HuH-7.5 (cell line): ENCODE measurements at places on chromosomes 3 and 15.
A peak's percentile ranks its signal among the peaks of the same experiment; 100 is the strongest.

GRCh38 chr3:189621948-189622603 lies 9.1 kb upstream of the TP63 start:
- DNase-seq = no peak

DNA sequence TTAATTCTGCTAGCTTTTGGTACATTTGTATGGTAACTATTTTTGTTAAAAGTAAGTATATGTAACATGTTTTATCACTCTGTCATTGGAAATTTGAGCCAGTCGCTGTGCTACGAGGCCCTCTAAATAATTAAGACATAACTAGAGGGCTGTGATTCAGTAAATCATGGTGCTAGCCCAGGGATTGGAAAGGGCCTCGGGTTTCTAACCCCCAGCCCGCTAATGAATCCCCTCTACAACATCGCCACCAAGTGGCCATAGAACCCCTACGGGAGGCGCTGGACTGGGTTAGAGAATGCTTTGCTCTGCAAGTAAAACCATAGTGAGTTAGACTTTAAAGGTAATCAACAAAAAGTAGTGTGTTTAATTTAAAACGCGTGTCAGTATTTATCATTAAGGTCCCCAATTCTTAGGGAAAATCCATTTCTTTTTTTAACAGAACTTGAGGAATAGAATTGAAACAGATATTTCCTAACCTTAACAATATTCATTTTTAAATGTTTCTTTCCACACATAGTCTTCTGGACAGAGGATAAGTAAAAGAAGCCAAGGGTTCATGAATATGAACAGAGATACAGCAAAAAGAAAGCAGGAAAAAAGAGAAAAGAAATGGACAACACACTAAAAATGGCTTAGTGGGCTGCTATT lies 744.7 kb downstream of the EPHA3 start:
- peak; percentile 7 for DNase-seq

DNA sequence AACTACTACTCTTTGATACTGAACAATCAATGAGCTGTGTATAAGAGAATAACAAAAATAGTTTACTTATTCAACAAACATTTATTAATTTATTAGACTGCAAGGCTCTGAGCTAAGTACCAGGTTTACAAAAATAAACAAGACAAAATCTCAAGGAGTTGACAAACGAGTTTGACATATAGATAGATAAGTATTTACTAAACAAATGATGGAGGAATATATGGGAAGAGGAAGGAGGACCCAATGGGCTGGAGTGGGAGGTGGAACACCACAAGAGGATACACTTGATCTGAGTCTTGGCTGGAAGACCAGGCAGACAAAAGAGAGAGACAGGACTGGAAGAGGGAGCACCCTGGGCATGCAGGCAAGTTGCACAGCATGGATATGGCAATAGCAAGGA lies 47.5 kb upstream of the FSIP1 start:
- DNase-seq = no peak

- no peak for DNase-seq
Measured at GRCh38 chr3:20394243-20394642, 208.2 kb upstream of the SGO1 start.

DNA sequence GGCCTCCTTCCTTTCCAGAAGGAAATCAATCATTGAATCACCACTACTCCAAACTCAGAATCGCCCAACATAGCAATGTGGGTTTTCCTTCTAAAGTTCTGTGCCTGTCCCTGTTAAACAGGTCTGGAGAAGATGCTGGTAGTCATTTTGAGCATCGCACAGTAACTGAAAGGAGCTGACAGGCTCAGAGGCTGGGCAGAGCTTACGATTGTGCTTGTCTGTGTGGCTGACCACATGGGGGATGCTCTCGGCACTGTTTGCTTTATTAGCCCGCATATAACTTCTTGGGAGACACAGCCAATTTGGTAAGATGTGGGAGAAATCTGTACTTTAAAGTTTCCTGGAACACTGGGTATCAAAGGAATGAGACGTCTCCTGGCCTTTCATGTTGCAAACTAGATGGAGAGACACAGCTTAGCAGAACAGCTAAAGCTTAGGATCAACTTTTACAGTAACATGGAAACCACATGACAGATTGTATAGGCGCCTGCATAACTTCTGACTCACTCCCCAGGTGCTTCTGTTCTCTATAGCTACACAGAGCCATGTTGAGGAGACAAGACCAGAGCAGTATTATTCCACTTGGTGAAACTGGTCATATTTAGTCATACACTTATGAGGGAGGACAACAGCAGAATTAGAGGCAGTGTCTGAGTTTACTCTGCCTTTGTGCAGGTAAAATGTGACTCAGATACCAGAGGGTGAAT lies 374.1 kb downstream of the RORA start:
- DNase-seq = no peak

- DNase-seq = no peak
Measured at GRCh38 chr3:131421957-131422498, 40.5 kb downstream of the NUDT16 start.

- DNase-seq = no peak
Measured at GRCh38 chr3:126959136-126959920, 23.6 kb upstream of the PLXNA1 start.

- DNase-seq = no peak
Measured at GRCh38 chr15:49040151-49040550, 6.1 kb downstream of the SECISBP2L start.

- DNase-seq = no peak
Measured at GRCh38 chr15:70669006-70669602, 94.3 kb downstream of the UACA start.

DNA sequence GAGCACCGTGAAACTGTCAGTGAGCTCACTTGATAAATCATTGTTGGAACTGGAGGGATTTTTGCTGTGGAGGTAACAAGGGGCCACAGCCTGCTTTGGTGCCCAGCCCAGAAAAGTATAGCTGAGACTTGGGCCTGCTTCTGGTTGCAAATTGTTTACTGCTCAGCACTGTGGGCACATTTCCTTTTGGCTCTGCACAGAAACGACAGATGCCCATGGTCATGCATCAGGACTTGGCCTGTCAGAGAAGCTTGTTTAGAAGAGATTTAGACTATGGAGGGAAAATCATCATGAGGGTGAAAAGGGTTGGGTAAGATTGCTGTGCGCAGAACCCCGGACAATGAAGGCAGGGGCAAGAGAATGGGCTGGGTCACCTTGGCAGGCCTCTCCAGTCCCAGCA lies 286.1 kb upstream of the CTNNB1 start:
- DNase-seq = no peak

GRCh38 chr3:129268396-129268795 lies 10.3 kb upstream of the HMCES start:
- DNase-seq = no peak

GRCh38 chr15:97517737-97518136 lies 442.8 kb upstream of the ARRDC4 start:
- DNase-seq = no peak

- DNase-seq = no peak
Measured at GRCh38 chr15:68419301-68420175, 12.4 kb downstream of the ITGA11 start.

DNA sequence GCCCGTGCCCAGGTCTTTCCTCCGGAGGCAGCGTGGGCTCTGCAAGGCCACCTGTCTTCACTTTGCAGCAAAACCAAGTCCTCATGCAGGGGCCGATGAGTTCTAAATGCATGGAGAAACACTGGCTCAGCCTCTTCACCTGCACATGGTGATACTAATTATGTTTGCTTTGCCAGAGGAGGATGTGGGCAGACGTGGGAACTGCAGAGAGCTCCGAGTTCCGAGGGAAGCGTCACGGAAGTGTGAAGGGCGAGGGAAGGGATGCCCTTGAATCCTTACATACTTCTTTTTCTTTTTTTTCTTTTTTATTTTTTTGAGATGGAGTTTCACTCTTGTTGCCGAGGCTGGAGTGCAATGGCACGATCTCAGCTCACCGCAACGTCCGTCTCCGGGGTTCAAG lies 74.8 kb downstream of the GABRG3 start:
- no peak for DNase-seq

GRCh38 chr3:80213086-80213485 lies 445.3 kb upstream of the ROBO1 start:
- DNase-seq = no peak

DNA sequence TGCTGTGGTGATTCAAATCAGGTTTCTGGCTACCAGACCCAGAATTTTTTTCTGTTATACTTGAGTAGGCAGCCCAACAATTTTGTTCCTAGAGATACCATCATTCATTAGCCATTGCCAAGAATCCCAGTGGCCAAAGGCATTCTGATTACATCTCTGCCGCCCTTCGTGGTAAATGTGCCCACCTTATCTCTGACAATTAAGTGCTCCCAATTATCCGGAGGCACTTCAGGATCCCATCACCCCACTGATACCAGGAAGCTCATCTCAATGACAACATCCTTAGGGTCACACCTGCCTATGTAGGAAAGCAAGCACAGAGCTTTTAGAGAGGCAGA lies 43.2 kb upstream of the RPL35A start:
- no peak for DNase-seq

DNA sequence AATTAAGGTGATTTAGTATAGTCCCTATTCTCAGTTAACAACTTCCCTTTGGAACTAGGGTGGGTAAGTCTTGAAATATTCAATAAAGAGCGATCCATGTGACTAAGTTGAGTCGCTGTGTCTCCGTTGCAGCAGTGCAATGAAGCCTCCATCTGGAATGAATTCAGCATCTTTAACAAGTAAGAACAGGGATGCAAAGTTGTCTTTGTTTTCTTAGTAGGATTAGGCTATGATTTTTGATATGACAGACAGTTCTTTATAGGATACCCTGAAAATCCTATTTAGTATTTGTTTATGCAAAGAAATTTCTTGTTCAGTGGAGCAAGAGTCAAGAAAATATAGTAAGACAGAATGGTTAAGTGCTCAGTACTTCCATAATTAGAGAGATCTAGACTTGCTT lies 52.7 kb downstream of the RBMS3 start:
- DNase-seq = no peak

DNA sequence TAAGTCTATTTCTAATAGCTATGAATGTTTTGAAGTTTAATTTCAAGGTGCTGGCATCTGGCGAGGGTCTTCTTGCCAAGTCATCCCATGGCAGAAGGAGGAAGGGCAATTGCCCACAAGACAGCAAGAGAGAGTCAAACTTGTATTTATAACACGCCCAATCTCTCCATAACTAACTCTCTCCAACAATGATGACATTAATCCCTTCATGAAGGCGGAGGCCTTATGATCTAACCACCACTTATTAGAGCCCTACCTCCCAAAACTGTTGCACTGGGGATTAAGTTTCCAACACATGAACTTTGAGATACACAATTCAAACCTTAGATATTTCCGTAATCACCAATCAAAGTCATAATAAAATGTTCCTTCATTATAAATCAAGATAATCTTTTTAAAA lies 406.9 kb downstream of the CNTN6 start:
- no peak for DNase-seq

- DNase-seq = no peak
Measured at GRCh38 chr3:71542521-71543370, 40.8 kb downstream of the FOXP1 start.

- DNase-seq = peak; percentile 15
Measured at GRCh38 chr3:197795200-197795599, 4.1 kb downstream of the LRCH3 start.

- no peak for DNase-seq
Measured at GRCh38 chr3:168161696-168162095, 66.0 kb upstream of the GOLIM4 start.

DNA sequence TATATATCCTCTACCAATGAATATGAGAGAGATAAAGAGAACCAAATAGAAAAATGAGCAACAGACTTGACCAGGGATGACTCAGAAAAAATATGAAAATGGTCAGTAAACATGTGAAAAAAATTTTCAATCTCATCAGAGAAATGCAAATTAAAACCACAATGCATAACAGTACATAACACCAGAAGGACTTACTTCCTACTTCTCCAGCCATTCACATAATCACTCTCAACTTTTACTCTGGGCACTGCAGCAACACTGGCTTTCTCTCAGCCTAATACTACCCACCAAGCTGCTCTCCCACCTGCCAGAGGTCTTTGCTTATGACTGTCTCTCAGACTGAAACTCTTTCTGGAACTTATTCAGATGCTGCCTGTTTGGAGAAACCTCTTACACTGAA lies 49.4 kb downstream of the DPH6 start:
- no peak for DNase-seq

DNA sequence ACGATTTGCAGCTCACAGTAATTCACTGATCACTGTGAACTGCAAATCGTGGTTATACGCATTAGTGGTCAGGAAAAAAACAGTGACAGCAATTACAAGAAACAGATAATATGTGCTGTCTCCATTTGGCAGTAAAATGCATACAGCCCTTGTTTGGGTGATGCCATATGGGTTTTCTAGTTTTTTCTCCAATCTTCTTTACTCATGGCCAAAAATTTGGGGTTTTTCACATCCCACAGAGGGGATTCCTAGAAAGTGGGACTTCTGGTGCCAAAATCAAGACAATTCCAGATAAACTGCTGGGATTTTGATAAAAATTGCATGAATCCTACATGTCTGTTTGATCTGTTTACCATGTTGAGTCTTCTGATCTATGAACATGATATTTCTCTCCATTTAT lies 15.6 kb downstream of the NDN start:
- DNase-seq = no peak

DNA sequence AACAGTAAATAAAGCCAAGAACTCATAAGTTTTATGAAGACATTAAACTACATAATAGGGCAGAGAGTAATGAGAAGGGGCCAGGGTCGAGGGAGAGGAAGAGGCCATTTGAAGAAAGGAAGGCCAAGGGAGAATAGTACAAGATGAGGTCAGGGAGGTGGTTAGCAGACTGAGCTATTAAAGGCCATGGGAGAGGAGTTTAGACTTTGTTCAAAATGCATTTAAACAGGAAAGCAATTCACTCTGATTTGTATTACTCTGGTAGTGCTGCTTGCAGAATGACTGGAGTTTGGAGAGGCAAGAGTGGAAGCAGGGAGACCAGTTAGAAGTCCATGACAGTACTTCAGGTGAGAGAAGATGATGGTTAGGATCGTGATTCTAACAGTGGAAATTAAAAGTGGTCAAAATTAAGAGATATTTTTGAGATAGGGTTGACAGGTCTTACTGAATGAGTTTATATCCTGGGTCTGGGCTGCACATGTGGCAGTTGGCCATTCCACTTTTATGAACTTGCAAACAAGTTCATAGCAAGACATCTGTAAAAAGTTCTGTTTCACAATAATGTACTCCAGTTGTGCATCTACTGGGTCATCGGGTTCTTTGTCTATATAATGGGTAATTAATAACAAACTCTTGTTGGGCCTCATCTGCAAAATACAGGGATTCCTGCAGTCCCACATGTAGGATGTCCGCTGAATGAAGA lies 16.3 kb downstream of the PPP2R3A start:
- DNase-seq = no peak

- DNase-seq = no peak
Measured at GRCh38 chr3:141313093-141313683, 55.1 kb upstream of the ZBTB38 start.

DNA sequence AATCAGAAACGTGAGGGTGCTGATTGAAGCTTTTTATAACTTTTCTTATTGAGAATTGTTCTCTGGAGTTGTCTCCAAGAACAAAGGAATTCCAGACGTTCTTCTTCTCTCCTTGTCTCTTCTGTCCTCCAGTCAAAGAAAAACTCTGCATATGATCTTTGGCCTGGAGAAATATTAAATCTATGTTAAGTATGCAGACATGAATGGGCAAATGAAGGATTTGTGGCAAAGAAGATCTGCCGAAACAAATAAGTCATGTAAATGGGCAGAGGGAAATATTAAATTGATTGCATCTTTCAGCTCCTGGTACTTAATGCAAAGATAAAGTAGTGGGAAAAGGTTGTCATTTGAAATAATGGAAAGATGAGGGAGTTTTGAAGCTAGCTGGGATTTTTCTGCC lies 74.9 kb downstream of the IGF1R start:
- no peak for DNase-seq
